Fibroblast of the aortic adventitia (primary cell): ENCODE measurements at places on chromosomes 12 and 14. TPM values are rescaled to one million over a fixed set of nuclear protein-coding genes. Genes with fewer than 3 reads are reported as not detected.

Gene MYO1A
- total RNA-seq: 0.09 and 3.4 TPM in 2 replicates

Gene ABCC9
- 20.0 and 20.3 TPM in 2 replicates for total RNA-seq

Gene AP4S1
- total RNA-seq: 4.2 and 7.9 TPM in 2 replicates

Gene SCAF11
- total RNA-seq: 134 and 341 TPM in 2 replicates

Gene OR11H7
- not detected in 2 replicates for total RNA-seq

Gene PTPRB
- total RNA-seq: 3.6 and 5.6 TPM in 2 replicates

Gene NR1H4
- not detected in 2 replicates for total RNA-seq

Gene RIC8B
- 5.5 and 15.0 TPM in 2 replicates for total RNA-seq

Gene LTB4R
- total RNA-seq: 0.98 and 1.5 TPM in 2 replicates

Gene OR6C2
- not detected in 2 replicates for total RNA-seq

GRCh38 chr12:4828176-4828575 lies 81.5 kb upstream of the KCNA1 start:
- DNase-seq: no peak

- DNase-seq: peak; percentile 18
Observed at GRCh38 chr14:29724991-29725390, 202.7 kb downstream of the PRKD1 start.

- no peak for DNase-seq
Observed at GRCh38 chr14:86530457-86530856, 1000.5 kb downstream of the FLRT2 start.

DNA sequence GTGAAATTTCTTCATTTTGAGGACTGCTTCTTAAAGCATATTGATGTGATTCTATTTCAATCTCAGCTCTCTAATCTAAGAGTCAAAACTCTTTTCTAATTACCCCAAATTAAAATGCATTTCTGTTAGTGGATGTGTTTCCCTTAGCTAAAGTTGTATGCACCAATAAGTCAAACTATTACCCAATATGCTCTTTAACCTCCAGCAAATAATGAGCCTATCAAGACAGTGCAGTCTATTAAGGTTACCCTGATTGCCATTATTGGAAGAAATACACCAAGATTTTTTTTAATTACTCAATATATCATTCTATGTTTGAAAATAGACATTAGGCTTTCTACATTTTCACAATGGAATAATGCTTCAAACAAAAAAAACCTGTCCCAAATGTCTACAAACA lies 310.0 kb downstream of the BTG1 start:
- no peak for DNase-seq

DNA sequence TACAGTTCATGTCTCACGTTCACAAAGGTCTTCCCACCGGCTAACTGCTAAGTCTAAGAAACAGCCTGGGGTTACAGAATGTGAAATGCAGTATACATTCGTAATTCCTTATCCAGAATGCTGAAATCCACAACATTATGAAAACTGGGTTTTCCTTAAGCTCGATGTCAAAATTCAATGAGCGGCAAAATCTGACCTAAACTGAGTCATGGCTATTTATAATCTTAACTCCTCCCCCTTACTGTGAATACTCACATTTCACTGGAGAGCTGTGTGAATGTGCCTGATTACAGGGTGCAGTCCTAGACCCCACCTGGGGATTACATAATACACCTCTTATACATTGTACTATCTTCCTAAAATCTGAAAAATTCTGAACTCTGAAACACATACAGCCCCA lies 35.3 kb downstream of the STX2 start:
- peak; percentile 47 for DNase-seq

DNA sequence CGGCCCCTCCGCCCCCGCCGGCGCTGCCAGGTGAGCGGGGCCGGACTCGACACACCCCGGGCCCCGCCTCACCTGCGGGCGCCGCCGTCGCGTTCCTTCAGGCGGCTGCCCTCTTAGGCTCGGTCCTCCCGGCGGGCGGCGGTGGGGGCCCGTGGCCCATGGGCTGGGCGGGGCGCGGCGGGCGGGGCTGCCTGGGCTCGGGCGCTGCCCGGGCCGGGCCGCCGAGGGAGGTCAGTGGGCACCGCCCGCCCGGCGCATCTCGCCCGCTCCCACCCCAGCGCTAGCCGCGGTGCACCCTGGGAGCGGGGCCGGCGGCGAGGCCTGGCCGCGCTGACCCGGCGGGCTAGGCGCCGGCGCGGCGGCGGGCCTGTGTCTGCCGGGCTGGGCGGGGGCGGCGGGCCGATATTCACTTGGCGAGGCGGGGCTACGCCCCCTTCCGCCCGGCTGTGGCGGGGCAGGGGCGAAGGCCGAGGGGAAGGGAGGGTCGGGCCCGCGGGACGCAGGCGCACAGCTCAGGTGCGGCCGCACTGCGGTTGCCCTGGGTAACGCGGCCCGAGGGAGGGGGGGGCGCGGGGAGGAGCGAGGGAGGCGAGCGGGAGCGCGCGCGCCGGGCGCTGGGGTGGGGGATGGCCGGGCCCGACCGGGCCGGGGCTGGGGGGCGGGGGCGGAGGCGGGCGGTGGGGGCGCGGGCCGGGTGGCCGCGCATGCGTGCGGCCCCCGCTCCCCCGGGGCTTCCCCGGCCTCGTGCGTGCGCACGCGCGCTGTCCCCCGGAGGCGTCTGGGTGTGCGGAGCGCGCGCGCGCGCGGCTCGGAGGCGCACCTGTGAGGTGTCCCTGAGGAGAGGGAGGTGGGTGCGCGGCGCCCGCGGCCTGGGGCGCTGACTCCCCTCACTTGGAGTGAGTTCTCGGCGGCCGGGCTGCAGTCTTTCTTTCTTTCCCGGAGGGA lies at the start of the genes CCDC92 and ZNF664:
CCDC92 (minus strand) TSS at position 375 of the 945 bp plus-strand sequence. CDS start 28,526 bp downstream, outside the sequence.
ZNF664 (plus strand) TSS at position 759 of the 945 bp plus-strand sequence. CDS start 38,930 bp downstream, outside the sequence.
- peak; percentile 84 for DNase-seq

DNA sequence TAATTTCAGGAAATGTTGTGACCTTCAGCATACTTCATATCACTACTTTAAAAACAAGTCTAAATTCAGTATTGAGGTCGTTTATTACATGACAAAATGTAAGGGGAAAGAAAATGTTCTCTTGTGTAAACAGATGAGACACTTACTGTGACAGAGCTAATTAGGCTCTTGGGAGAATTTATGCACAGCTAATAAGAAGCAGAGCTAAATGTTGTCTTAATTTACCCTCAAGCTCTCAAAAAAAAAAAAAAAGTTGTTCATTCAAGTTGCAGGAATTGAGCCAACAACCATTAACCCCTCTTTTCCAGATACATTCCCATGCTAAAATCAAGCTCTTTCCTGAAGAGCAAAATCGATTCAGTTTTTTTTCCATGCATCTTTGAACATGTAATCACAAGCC lies 1419.4 kb downstream of the FSCB start:
- no peak for DNase-seq

- no peak for DNase-seq
Observed at GRCh38 chr14:71748196-71748595, 184.0 kb upstream of the RGS6 start.

GRCh38 chr12:130226126-130226525 lies 63.9 kb downstream of the FZD10 start:
- no peak for DNase-seq

- peak; percentile 25 for DNase-seq
Observed at GRCh38 chr12:107399046-107399445, 286.6 kb upstream of the PWP1 start.

DNA sequence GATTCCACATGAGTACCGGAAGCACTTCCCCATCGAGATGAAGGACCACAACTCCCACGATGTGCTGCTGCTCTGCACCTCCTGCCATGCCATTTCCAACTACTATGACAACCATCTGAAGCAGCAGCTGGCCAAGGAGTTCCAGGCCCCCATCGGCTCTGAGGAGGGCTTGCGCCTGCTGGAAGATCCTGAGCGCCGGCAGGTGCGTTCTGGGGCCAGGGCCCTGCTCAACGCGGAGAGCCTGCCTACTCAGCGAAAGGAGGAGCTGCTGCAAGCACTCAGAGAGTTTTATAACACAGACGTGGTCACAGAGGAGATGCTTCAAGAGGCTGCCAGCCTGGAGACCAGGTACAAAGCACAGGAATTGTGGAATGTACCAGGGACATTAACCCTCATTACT lies 22.4 kb upstream of the GALNT16 start:
- no peak for DNase-seq

DNA sequence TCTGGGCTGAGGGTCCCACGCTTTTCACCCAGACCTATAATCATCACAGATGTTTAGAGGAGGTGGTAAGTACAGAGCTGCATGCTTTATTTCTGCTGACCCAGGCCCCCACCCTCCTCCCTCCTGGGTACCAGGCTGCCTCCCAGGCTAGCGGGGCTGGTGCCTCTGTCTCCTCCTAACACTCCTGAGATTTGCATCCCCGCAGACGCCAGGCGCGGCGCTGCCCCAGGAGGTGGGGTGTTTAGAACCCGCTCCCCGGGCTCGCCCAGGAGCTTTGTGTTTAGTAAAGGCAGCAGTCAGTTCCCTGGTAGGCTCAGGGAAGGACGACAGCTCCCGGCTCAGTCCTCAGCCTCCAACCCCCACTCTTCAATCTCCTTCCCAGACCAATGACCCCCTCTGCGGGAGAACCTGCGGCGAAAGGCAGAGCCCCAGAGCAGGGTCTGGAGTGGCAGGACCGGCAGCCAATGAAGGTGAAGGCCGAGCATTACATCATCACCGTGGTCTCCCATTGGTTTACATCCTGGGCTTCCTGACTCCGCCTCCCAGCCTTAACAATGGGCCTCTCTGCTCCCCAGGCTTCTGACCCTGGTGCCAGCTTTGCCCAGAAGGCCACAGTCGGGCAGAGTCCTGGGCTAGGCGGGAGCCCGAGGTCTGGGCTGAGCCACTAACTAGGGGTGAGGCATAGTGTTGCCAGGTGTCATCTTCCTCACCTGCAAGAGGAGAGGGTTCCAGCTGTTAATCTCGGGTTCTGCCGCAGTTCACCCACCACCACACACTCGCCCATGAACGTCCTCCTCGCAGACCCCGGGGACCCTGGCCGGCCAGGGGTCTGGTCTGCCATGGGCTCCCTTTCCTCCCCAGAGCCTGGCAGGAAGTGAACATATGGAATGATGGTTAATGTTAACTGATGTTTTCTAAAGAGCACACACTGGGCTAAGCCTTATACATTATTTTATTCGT lies 57.5 kb downstream of the CALM1 start:
- peak; percentile 73 for DNase-seq

- no peak for DNase-seq
Observed at GRCh38 chr12:27826076-27826475, 46.0 kb upstream of the MANSC4 start.

- no peak for DNase-seq
Observed at GRCh38 chr14:99229654-99230207, 42.3 kb downstream of the BCL11B start.

DNA sequence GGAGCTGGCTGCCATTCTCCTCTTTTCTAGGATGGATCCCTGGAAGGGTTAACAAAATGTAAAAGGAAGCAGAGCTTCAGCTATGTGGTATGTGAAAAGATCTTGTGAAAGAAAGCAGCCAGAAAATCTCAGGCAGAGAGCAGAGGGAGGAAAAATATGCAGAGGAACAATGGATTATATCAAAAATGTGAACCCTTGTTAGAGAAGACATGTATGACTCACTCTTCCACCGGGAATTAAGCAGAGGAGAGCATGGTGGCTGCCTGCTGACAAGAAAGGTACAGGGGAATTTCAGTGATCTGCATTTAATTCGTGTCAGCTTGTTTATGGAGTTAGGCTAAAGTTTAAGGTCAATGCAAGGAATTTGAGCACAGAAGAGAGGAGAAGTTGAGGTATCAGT lies 46.3 kb downstream of the KCNA1 start:
- DNase-seq: peak; percentile 77

DNA sequence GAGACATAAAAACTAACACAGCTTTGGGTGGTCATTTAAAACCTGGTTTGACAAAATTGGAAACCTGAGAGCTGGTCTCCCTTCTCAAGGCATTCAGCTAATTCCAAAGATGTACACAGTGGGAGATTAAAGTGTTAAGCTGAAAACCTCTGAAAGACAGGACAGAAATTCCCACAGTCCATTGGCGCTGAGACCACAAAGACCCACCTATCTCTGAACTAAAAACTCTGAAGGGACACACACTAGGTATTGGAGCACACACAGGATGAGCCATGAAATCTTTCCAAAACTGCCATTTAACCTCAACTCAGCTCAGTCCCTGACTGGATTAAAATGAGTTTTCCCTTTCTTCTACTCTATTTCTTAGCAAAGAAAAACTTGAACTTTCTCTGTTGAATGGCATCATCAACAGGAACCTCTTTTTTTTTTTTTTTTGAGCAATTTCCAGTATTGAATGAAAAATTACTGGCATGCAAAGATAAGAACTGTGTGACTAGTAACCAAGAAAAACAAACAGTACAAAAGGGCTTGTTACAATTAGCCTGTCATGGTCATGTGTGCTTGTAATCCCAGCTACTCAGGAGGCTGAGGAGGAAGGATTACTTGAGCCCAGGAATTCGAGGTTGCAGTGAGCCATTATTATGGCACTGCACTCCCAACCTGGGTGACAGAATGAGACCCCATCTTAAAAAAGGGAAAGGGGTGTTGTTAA lies 82.4 kb downstream of the IPO8 start:
- peak; percentile 83 for DNase-seq

DNA sequence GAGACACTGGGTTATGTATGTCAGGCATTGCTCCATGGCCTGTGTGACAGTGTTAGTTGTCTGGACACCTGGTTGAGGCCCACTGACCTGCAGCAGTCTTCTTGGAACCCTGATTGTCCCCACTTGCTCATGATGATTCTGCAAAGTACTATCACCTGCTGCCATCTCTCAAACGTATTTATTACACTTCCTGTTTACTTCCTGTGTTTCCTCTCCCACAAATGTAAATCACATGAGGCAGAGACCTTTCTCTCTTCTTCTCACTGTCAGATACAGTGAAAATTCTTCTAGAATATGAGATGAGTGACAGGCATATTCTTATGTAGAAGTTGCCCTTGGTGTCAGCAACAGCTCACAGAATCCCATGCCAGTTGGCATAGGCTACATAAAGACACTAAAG lies 186.9 kb upstream of the CNTN1 start:
- no peak for DNase-seq

DNA sequence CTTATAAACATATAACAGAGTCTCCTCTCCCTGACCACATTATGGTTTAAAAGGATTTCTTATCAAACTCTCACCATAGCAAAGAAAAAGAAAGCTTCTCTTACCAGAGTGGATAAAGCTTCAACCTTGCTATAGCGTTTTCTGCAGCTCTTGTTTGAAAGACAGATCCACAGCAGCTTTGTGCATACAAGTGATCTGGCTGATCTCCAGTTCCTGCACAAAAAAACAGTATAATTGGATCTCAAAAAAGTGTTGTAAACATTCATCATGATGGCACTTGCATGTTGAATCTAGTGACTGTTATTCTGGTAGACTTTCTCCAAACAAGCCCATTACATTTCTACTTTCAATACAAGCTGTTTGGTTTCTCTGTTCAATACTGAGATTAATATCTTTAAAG lies 178.9 kb upstream of the MGAT4C start:
- DNase-seq: no peak

DNA sequence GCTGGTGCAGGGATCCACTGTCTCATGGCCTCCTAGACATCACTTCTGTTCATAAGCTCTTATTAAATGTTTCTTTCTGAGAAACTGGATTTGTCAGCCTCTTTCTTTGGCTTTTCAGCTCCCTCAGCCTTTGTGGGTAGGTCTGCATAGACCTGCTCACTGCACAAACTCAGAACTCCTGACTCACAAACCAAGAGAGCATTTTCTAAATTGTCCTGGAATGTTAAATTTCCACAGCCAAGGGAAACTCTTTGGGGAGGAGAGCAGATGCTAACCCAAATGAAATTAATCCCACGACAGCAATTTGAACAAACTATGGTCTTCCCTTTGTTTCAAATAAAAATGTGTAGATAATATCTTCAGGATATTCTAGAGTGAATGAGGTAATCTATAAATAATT lies 19.5 kb upstream of the CERS5 start:
- DNase-seq: peak; percentile 68
